NCI-H774 (cell line): ENCODE measurements at places on chromosomes 6 and 20.

GRCh38 chr20:14404515-14404914 lies 67.1 kb upstream of the FLRT3 start:
- DNase-seq: no peak

DNA sequence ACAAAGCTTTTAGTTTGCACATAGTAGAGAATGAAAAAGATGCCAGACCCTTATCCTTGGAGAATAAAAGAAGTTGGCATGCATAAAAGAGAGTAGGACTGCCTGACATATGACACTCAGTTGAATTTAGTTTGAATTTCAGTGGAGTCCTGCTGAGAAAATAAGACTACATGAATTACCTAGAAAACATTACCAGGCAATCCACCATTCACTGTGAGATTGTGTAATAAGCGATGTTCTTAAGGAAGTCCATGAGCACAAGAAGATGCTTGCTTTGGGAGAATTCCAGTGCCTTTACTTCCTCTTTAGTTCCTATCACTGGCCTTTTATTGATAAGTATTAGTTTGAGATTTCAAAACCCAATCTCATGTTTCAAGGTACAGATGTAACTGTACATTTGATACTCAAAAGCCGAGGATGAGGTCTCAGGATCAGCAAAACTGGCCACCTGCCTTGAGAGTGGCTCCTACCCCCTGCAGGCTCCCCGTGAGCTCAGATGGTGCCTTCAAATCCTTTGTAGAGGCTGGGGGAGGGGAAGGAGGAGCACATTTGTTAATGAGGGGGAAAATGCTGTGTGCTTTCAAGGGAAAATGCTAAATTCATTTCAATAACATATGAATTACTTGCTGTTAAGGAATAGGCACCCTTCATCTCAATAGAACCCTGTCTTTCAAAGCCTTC lies 11.2 kb upstream of the UNC93A start:
- no peak for DNase-seq

DNA sequence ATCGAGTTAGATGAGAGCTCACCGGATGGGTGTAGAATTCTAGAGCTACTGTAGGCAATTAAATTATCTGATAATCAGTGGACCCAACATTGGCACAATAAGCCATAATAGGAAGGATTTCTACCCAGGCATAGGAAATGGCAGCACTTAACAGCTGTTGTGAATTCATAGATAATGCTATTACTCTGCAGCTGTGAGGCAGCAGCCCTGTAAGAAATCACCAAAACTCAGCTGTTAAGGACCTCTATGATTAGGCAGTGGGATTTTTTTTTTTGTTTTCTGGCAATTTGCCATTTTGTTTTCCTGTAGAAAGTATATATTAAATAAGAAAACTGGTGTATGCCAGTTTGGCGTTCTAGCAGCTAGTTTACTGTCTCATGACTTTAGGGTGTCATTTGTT lies 609.1 kb upstream of the SLC35B3 start:
- DNase-seq: no peak

- no peak for DNase-seq
Measured at GRCh38 chr6:28545955-28546354, 20.3 kb downstream of the GPX5 start.

DNA sequence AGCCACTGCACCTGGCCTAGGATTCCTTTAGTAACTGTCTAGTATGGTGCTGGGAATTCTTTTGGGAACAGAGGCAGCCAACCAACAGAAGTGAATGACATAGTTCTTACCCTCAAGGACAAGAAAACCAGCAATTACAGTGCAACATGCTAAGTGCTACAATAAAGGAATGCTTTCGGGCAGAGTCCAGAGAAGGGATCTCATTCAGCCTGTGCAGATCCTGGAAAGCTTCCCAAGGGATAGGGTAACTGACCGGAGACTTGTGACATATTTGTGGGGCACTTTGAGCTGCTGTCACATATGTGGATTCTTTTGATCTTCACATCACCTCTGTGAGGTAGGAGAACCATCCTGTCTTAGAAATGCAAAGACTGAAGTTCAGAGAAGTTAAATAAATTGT lies 46.8 kb downstream of the C6orf15 start:
- no peak for DNase-seq

- DNase-seq: no peak
Measured at GRCh38 chr6:18383441-18383840, 3.7 kb upstream of the RNF144B start.

GRCh38 chr20:36744243-36744642 lies 1.6 kb downstream of the NDRG3 start:
- DNase-seq: no peak

DNA sequence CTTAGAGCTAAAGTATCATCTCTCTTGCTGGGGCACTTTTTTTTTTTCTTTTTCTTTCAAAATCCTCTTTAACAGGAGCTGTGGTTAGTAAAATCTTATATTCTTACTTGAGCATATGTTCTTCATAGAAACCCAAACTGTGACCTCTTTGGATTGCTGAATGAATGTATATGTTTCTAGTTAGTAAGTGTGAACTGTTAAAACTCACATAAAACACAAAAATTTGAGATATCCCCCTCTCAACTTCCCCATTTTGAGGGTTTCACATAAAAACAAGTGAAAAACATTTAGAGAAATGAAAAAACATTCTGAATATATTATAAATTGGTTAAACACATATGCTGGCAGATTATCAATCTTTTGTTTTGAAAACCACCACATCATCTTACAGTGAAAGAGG lies 78.1 kb downstream of the INSM1 start:
- no peak for DNase-seq

DNA sequence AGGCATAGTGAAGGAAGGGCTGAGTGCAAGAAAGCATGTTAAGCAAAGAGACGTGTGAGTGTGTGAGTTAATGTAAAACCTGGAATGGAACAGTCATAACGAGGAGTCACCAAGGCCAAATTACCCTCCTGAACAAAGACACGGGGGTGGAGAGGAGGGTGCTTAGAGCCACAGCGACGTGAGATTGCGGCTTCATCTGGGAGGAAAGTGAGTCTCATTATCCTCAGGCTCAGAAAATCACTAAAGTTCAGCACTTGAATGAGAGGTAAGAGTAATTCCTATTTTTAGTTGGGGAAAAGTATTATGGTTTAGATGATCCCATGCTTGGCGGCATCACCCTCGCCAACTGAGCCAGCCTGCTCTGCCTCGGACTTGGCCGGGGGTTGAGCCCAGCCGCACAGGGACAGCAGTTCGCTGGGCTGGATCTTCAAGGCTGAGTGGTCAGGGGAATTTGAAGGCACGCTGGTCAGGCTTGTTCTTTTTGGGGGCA lies 136.6 kb downstream of the DTNBP1 start:
- no peak for DNase-seq

DNA sequence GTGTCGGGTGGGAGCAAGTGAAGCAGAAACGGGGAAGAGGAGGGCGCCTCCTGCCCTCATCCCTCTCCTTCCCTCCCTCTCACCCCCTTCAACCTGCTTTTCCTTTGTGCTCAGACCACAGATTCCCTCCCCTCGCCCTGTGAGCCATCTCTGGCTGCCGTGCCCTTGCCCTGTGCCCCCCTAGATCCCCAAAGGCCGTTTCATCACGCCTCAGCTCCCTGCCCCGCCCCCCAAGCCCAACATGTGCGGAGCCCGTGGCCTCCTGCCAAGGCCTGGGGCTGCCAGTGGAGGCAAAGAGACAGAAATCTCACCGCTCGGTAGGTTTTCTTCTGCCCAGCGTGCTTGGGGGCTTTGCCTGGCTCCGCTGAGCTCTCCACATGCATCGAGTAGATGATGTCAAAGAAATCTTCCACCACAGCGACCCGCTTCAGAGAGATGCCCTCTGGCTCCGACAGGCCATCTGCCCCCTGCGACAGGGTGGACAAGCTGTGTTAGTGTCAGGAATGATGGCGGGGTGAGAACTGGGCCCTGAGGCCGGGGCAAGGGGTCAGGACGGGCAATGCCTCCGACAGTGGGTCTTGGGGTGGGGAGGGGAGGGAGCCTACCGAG lies 57.6 kb downstream of the NOL4L start:
- no peak for DNase-seq

- no peak for DNase-seq
Measured at GRCh38 chr6:2477666-2478065, 232.3 kb upstream of the GMDS start.

GRCh38 chr6:54236984-54237383 lies 71.3 kb upstream of the TINAG start:
- DNase-seq: no peak

GRCh38 chr6:2893281-2893680 lies 9.8 kb downstream of the SERPINB9 start:
- no peak for DNase-seq
